ENCODE measurements at places on chromosomes 2 and 18.

GRCh38 chr2:118766871-118767270, 80.6 kb downstream of the EN1 start:
- DNase-seq: no peak

DNA sequence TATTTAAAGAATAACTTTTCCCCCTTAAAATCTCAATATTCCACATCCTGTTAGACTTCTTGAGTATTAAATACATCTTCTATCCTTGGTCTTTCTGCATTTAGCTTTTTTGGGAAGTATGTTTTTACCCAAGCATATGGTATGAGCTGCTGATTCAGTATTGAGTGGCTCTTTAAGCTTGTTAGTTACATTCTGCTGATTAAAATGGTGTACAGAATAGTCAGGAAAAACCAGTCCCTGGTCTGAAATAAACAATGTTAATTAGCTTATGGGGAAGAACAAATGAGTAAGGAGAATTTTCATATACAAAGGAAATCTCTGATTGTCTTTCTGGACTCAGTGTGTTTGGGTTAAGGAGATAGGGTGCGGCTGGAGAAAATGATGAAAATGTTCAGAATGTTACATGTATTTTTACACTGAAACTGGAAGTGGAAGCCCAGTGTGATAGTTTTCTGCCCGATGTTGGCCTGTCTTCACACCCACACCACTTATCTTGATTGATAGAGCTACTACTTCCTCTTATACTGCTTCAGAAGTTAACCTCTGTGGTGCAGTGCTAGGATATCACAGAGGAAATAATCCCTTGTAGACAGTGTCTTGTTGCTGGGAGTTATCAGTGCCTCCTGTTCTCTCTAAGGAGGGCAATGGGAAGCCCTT, 84.0 kb downstream of the MSH2 start:
- no peak for DNase-seq

GRCh38 chr18:76208678-76209306, 286.2 kb downstream of the ZNF516 start:
- DNase-seq: no peak

DNA sequence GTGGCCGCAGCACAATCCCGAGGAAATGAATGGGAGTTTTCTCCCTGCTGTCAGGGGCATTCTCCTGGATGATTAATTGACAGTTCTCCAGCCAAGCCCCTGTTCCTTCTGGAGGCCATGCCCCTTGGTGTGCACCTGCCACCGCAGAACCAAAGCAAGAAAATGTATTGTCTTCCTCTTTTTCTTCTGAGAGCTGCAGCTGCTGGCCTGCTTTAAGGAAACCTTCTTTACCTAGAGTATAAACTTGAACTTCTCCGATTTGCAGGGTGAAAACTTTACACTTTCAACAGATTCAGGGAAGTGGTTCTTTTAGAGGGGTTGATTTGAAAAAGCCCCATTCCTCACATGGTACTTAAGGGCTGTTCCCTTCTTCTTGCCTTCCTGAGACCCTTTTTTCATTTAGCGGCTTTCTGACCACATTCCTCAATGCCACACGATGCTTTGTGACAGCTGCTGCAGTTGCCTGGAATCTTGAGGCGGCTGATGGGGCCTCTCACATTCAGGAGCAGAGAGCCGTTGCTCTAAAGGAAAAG, 402.8 kb downstream of the TXNL1 start:
- DNase-seq: no peak

GRCh38 chr2:171308280-171309054, 125.3 kb downstream of the METTL8 start:
- no peak for DNase-seq

DNA sequence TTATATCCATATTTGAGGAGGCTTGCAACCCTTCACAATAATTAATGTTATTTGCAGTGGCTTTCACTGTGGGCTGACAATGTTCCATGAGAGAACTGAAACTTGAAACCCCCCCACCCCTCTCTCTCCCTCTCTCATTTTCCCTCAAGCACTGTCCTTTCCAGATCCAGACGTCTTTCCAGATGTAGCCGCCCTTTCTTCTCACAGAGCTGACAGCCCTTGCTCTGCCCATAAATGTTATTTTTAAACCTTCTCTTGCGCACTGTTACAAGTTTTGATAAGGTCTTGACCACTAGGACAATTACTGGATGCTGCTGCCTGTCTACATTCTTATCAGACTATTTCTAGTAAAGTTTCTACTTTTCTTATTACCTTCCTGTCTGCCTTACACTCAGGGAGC, 91.4 kb upstream of the LINC00305 start:
- no peak for DNase-seq

GRCh38 chr2:151728804-151729414, 5.4 kb downstream of the NEB start:
- no peak for DNase-seq

DNA sequence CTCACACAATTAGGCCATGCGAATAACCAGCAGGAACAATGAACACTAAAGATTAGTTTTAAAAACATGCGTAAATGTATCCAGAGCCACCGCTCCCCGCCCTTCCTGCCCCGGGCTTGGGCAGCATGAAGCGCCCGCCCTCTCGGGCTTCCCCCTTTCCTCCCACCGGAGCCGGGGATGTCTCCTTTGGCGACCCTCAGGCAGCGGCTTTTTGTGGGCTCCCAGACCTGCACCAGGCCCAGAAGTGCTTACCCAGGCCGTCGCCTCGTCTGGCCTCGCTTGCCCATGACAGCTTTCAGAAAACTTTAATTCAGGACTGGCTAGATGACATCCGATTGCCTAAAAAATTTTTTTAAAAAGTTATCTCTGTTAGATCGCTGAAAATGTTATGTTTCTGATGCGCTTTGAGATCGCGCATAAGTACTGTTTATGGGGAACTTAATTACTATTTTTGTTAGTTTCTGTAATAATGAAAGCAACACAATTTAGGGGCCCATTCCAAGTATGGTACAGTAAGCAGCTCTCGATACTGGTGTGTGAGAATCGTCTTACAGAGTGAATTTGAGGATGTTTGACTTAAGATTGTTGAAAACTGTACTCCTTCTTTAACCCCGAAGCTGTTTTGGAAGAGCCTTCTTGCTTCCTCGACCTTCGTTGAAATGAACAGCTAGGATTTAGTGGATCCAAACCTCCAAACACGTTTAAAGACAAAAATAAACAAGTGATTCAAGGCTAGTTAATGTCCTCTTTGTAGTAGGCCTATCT, 1.1 kb downstream of the MAP3K20 start:
- no peak for DNase-seq

GRCh38 chr18:49160079-49160930, 209.5 kb upstream of the SMAD7 start:
- DNase-seq: no peak

GRCh38 chr2:167353605-167354280, 465.5 kb downstream of the XIRP2 start:
- DNase-seq: no peak

GRCh38 chr2:12363138-12363537, 353.6 kb upstream of the TRIB2 start:
- DNase-seq: no peak

DNA sequence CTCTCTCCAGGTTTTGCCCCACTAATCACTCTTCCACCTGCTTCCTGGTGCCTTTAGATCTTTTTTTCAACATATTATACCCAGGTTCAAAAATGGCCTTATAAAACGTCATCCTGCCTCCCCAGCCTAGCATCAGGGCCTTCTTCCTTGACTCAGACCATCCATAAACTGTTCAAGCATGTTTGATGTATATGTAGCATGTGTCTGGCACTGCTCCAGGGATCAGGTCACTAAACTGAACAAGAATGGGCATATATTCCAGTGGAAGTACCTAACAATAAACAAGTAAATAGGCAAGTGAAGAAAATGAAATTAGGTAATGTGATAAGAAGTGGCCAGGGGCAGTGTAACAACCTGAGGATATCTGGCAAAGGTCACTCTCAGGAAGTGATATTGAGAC, 141.2 kb downstream of the TRIB2 start:
- no peak for DNase-seq

- no peak for DNase-seq
Measured at GRCh38 chr18:65725251-65726050, 25.4 kb upstream of the CDH7 start.

DNA sequence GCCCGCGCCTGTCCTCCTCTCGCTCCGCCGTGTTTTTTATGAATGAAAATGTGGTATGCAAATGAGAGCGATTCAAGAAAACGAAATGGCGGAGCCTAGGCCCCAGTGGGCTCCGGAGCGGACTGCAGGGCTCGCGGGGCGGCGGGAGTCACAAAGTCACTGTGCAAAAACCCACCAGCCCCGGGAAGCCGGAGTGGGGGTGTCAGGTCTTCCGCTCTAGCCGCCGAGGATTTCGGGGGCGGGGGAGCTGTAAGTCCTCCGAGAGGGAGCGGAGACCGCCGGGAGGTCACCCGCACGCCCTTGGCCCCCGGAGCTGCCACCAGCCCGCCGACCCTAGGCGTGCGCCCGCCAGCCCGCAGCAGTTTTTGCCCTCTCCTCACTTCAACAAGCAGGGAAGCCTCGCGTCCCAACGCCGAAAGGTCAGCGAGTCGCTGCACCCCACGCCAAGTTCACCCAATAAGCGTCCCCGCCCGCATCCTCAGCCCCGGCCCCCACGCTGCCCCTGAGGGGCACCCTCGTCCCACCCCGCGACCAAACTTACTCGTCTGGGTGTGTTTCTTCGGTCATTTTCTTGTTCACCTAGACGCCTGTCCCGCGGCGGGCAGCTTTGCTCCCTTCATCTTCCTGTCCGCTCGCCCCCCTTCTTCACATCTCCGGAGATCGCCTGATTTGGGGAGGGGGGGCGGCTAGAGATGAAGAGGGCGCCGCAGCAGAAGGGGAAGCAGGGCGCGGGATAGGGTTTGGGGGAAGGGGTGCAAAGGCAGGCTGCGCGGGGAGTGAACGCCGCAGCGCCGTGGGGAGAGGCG, 775 bp downstream of the SPRED2 start:
- DNase-seq: no peak

DNA sequence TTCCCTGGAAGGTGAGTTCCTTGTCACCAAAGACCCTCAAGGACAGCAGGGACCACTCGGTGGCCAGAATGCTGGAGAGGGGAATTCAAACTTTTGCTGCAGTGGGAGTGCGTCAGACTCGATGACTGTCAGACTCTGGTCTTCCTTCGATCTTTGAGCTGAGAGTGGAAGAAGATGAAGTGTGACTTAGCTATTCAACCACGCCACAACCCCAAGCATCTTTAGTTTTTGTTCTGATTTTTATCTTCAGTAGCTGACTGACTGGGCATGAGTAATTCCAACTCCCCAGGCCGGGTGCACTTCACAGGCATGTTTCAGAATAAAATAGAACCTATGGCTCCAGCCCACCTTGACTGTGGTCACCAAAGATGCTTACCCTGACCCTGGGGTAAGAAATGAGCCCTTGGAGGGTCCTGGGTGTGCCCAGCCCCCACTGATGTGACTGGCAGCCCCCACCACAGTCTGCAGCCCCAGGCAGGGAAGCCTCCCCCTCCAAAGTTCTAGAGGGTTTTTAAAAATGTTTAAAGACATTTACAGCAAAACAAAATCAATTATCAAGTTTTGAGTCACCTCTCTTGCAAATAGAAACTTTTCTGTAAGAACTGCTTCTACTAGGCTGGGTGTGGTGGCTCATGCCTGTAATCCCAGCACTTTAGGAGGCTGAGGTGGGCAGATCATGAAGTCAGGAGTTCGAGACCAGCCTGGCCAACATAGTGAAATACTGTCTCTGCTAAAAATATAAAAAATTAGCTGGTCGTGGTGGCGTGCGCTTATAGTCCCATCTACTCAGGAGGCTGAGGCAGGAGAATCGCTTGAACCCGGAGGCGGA, 24.9 kb upstream of the YWHAQ start:
- peak; percentile 55 for DNase-seq

DNA sequence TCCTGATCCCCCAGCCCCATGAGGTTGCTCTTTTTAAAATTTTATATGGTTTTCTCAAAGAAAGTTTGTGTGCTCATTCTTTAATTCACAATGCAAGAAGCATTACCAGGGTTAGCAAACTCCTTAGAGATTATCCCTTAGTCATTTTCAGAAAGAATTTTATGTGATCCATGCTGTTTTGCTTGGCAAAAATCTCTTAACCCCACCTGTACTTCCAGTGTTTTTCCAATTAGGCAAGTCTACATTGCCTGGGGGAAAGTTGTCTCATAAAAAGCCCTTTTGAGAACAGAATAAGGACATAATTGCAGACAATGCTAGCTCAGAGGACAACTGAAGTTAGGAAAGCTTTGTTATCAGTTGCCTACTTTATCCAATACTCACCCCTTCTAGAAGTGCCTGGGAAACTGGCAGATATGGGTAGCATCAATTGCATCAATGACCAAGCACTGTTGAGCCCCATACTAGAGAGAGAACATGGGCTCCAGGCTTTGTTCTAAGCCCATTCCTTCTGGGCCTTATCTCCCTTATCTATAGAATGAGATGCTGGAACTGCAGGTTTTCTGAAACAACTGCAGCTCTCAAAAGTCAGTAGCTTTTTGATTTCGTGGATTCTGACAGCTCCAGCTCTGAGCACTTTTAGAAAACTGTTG, 265.9 kb upstream of the SPHKAP start:
- DNase-seq: no peak

DNA sequence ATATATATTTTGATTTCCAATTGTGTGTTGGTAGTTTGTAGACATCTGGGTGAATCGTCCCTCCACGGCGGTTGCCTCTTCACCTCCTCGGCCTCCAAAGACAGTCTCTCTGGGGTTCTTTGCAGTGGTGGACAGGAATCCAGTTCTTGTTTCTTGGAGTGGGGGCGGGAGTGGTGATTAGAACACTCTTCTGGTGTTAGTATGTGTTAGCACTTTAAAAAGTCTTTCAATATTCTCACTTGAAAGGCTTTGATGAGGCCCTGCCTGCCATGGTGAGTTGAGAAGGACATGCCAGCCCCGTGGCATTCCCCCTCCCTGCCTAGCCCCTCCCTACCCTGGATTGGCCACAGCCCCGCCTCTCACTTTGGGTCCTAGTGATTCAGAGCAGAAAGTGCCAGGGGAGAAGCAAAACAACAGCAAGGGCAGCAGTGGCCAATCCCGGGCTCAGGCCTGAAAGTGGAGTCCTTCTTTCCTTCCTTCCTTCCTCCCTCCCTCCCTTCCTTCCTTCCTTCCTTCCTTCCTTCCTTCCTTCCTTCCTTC, 316.8 kb upstream of the HS6ST1 start:
- no peak for DNase-seq

DNA sequence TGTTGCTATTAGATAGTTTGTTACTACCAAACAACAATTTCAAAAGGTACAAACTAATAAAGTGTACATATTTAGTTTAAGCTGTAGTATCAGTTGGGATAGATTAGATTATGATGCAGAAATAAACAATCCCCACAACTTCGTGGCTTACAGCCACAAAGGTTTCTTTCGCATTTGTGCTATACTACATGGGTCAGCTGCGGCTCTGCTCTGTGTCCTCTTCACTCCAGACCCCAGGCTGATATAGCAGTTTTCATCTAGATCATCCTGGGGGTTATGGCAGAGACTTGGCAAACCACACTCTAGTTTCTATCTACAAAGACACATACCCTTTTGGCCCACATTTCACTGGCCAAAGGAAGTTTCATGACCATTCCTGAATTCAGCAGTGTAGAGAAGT, 108.0 kb upstream of the SP5 start:
- no peak for DNase-seq

- DNase-seq: no peak
Measured at GRCh38 chr2:203470371-203470770, 64.7 kb downstream of the RAPH1 start.

GRCh38 chr2:105313877-105314276, 15.7 kb downstream of the TGFBRAP1 start:
- DNase-seq: no peak

GRCh38 chr2:43041173-43041591, 185.2 kb downstream of the ZFP36L2 start:
- DNase-seq: no peak
